Adrenal gland (tissue), 19 donors: ENCODE measurements at places on chromosomes 11 and 22. TPM values are rescaled to one million over a fixed set of nuclear protein-coding genes. Genes with fewer than 3 reads are reported as not detected.
A peak's percentile ranks its signal among the peaks of the same experiment; 100 is the strongest.

DNA sequence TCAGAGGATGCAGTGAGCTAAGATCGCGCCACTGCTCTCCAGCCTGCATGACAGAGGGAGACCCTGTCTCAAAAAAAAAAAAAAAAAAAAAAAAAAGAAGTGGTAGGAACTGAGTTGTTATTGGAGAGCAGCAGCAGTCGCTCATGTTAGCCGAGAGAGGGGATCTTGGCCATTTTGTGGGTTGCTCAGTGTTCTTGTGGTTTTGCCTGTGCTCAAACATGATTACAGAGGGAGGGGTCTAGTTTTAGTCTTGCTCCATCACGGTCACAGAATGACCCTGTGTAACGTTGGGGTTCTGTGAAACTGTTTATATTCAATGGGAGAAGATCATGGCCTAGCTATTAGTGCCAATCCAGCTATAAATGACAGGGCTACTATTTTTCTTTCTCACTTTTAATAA, 1.9 kb downstream of the DPAGT1 start:
- DNase-seq: no peak

GRCh38 chr22:45162531-45162930, 1.2 kb upstream of the NUP50 start:
- no peak for DNase-seq

GRCh38 chr11:120710354-120711131, 199.0 kb downstream of the GRIK4 start:
- peak; percentile 41 for DNase-seq

DNA sequence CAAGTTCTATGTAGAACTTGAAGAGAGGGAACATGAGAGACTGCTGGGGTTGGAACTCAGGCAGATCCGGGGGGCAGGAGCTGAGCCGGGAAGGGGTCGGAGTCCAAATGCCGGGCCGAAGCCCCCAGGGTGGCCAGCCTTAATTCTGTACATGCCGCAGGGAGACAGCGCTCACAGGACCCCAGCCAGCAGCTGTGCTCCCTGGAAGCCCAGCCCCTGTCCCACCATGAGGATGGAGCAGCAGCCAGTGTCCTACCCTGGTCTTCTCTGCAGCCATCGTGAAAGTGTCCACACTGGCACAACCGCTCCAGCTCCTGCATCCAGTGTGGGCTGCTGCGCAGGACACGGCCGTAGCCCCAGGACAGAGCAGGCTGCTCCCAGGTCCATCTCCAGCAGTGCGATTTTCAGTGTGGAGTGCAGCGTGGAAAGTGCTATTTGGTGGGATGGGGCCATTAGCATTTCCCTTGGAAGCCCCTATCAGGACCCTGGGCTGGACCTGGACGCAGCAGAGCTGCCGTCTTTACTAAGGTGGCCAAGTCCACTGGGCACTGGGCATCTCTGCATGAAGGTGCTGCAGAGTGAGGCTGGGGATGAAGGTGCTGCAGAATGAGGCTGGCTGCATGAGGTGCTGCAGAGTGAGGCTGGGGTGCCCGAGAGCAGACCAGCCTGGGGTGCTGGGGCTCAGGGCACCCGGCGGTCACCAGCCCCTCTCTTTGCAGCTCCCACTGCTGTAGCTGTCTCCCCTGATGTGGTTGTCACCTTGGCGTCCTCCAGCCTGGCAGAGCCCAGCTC, 737.4 kb downstream of the BRD1 start:
- no peak for DNase-seq

DNA sequence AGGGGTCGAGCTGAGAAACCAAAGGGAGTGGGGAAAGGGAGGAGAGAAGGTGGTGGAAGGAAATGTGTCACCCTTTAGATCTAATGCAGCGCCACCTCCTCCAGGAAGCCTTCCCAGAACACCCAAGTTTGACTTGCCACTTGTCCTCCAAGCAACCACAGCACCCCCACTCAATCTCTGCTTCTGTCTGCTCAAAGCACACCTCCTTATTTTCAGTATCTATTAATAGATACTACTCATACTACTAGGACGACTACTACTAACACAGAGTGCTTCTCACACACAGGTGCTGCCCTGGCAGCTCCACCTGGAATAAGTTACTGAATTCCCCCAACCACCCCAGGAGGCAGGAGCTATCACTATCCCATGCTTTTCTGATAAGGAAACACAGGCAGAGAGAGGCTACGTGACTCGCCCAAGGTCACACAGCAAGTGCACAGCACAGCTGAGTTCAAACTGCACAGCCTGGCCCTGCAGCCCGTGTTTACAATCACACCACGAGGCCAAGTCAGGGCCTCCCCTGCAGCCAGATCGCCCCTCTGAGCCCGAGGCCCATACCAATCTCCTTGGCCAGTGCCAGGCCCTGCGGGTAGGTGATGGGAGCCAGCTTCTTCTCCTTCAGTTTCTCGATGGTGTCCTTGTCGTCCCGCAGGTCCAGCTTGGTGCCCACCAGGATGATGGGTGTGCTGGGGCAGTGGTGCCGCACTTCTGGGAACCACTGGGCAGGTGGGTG, 13.2 kb downstream of the RAC2 start:
- no peak for DNase-seq

Gene BIRC3
- polyA plus RNA-seq: 3.9 TPM

Gene DSCAML1
- polyA plus RNA-seq: 1.9 TPM

Gene SLC16A8
- polyA plus RNA-seq: not detected

Gene MPPED2
- 6.8 TPM for polyA plus RNA-seq
